ENCODE measurements at places on chromosomes 12 and 14.

DNA sequence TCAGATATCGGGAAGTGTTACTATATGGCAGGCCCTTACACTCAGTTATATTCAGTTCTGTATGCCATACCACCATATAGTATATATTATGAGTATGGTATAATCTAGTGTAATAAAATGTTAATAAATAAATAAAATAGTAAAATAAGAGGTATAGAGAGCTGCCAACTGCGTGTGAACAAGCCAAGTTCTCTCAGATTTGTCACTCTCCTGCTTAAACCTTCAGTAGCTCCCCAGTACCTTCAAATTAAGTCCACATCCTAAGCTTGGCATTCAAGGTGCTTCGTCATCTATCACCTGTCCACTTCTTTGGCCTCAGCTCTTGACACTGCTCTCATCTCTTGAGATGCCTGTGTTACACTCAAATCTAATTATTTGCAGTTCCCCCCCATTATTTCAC is 12.8 kb upstream of the CREBL2 start:
- DNase-seq, result no peak

DNA sequence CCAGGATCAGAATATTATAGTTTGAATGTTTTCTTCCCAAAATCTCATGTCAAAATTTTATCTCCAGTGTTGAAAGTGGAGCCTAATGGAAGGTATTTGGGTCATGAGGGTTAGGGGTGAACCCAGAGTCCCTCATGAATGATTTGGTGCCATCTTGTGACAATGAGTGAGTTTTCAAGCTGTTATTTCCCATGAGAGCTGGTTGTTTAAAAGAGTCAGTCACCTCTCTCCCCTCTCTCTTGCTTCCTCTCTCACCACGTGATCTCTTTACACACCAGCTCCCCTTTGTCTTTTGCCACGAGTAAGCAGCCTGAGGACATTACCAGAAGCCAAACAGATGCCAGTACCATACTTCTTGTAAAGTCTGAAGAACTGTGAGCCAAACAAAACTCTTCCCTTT is 561.6 kb downstream of the RERGL start:
- DNase-seq, result no peak

GRCh38 chr12:8581098-8581784 is 31.4 kb downstream of the AICDA start:
- DNase-seq, result no peak

GRCh38 chr12:24075650-24076049 is 126.2 kb upstream of the SOX5 start:
- DNase-seq, result no peak

DNA sequence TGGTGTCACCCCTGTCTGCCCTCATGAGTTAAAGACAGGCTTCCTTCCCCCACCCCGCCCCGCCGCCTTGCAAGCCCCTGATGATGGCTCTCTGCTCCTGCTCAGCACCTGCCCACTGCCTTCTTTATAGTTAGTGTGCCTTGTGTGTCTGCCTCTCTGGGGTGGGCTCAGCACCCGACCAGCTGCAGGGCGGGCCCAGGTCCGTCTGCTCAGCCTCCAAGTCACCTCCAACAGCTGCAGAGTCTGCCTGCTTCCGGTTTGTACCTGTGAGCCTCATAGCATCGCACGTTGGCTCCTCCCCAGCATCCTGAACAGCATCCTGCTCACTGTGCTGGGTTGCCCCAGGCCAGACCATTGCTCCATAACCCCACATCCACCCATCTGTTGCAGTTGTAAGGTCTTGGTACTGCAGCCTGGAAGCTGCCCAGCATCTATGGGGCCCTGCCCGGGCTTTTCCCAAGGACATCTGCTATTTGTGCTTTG is 3.5 kb downstream of the TGFB3 start:
- DNase-seq, result no peak

DNA sequence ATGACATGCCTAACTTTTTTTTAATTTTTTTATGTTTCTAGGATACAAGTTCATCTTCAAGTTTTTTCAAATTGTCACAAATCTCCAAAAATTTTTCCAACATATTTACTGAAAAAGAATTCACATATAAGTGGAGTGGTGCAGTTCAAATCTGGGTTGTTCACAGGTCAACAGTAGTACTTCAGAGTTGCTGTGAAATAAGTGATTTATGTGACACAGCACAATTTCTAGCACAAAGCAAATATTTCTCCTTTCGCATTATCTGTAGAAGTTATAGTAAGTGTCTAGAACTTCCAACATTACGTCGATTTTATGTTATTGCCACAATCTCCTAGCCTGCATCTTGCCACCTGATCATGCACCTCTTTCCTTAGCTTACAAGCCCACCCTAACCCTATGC is 9.7 kb upstream of the KRT2 start:
- no peak for DNase-seq

Data from HL-60 (cell line).